ENCODE measurements at places on chromosomes 11 and 22.

- DNase-seq: no peak
These were observed 62.7 kb downstream of the IGF2 start for GRCh38 chr11:2076441-2076840.

DNA sequence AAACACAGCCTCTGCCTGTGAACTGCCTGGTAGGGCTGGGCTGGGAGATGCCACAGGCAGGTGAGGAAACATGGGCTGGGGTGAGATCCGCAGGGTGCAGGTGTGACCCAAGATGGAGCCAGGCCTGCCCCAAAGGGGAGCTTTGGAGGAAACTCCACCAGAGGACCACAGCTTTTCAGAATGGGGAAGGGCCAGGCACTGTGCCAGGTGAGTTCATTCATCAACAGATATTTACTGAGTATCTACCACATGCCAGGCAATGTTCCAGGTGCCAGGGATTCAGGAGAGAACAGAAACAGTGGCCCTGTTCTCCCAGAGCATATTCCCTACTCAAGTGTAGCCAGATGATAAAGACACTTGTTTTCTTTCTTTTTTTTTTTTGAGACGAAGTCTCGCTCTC, 11.2 kb downstream of the RTN4RL2 start:
- DNase-seq: no peak

DNA sequence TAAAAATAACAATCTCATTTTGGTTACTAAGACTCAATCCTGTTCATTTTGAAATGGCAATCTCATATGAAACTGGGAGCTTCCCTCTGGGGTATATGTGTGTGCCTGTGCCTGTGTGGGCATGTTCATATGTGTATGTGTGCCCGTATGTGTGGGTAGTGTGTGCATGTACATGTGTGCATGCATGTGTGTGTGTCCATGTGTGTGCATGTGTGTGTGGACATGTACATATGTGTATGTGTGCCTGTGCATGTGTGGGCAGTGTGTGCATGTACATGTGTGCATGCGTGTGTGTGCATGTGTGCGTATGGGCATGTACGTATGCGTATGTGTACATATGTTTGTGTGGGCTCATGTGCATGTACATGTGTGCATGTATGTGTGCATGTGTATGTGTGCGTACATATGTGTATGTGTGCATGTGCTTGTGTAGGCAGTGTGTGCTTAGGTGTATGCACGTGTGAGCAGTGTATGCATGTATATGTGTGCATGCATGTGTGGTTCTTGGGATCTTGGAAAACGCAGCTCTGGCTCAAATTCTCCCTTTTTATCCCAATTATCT, 24.5 kb upstream of the CACNG2 start:
- no peak for DNase-seq

- DNase-seq: no peak
These were observed 855 bp upstream of the MS4A5 start for GRCh38 chr11:60428517-60428916.

GRCh38 chr11:59218893-59219292, 6.2 kb upstream of the MPEG1 start:
- no peak for DNase-seq

DNA sequence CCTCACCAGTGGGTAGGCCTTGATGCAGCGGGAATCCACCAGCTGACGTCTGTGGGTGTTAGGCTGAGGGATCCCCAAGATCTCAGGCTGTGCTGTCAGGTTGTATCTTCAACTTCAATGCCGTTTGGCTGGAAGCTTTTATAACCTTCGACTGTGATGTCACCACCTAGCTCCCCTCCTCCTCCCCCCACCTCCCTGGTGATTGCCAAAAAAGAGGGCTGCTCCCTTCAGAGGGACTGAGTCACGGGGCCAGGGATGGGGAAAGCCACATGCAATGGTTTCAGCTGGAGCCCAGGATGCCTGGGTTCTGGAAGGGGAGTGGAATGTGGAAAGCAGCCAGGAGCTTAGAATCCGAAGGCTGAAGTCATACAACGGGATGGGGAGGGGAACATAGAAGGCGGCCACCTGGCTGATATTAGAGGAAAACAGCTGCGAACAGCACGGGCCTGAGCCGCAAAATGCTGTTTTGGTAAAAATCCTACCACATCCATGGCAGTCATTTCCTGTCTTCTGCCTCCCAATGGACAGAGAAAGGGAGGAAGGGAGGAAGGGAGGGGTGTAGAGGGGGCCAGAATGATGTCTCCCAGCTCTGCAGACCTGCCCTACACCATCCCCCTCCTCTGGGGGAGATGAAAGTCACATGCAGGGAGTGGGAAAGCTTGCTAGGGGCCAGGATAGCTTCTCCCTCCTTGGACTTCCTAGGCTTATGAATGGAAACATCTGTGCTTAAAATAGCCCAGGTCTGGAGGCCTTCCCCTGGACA, at the start of gene LRRN4CL:
LRRN4CL (minus strand) TSS at position 110 of the 763 bp plus-strand sequence. CDS start 1,022 bp downstream, outside the sequence.
- no peak for DNase-seq

- peak; percentile 17 for DNase-seq
These were observed 47.0 kb upstream of the SUSD2 start for GRCh38 chr22:24134090-24134846.

GRCh38 chr11:12214751-12215150, 104.4 kb downstream of the MICAL2 start:
- no peak for DNase-seq

- DNase-seq: no peak
These were observed 63.7 kb downstream of the HIPK3 start for GRCh38 chr11:33320814-33321330.

DNA sequence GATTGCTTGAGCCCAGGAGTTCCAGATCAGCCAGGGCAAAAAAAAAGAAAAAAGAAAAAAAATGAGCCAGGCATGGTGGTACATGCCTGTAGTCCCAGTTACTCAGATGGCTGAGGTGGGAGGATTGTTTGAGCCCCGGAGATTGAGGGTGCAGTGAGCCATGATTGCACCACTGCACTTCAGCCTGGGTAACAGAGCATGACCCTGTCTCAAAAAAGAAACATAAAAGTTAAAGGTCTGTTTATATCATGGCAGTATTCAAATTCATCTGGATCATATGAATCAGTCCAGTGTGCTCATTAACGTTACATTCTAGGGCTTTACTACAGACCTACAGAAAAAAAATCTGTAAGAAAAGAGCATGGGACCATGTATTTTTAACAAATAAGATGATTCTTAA, 13.9 kb downstream of the HSD17B12 start:
- DNase-seq: no peak

GRCh38 chr22:19723983-19724827, 866 bp downstream of the GP1BB start:
- no peak for DNase-seq

All from activated T-helper 9 cell treated with anti-CD3 and anti-CD28 coated beads, Interleukin-2, amount 50 U/mL, for 16 hours (primary cell).